Left lung (tissue), 14 donors: ENCODE measurements at places on chromosomes 6 and 20. TPM values are rescaled to one million over a fixed set of nuclear protein-coding genes. Genes with fewer than 3 reads are reported as not detected.

The CAGE1 gene
- polyA plus RNA-seq, result 0.08 TPM

The BTNL2 gene
- 0.86 TPM for polyA plus RNA-seq

The ZSCAN16 gene
- 10.1 TPM for polyA plus RNA-seq

The RBPJL gene
- polyA plus RNA-seq, result not detected

The IMPG1 gene
- polyA plus RNA-seq, result 1.0 TPM

DNA sequence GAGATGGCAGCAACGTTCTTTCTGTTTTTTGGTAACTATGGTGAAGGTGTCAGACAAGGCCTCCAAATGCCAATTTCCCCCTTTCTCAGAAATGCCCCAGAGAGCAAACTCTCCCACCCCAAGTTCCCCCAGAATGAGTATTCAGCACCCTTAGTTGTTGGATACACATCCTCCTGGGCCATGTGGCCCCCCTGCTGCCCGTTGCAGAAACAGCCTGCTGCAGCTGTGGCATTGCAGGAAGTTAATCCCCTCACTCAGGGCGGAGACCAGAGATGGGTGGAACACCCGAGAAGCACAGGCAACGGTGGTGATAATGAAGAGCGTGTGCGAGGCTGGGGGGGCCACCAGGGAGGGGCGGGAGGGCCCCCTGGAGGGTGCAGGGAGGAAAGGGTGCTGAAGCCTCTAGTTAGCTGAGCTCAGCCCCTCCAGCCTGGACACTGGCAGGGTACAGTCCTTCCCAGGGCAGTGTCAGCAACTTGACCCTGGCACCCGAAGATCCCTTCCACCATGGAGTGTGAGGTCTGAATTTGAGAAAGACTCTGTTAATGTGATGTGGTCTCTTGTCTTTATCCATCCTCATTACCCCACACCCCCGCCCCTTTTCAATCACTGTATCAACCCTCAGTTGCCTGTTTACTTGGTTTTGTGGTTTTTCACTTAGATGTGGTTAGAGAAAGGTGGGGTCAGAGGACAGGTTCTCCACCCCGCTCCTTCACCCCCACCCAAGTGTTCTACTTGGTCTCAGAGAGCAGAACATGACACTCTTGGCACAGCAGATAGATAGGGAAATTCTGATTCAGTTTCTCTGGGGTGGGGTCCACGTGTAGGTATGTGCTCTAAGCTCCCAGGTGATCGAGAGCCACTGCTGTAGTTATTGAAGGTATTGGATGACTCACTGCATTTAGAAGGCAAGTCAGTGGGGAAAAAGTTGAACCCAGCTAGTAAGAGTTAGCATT is 208.8 kb upstream of the SUPT3H start:
- no peak overlapping the region for H3K4me3 ChIP-seq
- no peaks in the 10 kb centered on the region for H3K36me3 ChIP-seq
- DNase-seq, result no peak
- H3K4me1 ChIP-seq, result no peaks in the 10 kb centered on the region

DNA sequence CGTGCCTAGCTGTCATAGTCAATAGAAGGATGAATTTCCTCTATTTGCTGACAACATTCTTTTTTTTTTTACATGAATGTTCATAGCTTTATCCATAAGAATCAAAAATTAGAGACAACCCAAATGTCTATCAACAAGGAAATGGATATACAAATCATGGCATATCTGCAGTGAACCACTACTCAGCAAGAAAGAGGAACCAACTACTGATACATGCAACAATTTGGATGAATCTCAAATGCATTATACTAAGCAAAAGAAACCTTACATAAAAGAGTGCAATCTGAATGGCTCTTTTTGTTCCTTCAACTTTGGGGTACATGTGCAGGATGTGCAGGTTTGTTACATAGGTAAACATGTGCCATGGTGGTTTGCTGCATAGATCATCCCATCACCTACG is 17.7 kb upstream of the MCM9 start:
- no peaks in the 10 kb centered on the region for H3K4me1 ChIP-seq
- no peak overlapping the region for H3K4me3 ChIP-seq
- no peaks in the 10 kb centered on the region for H3K36me3 ChIP-seq
- H3K27me3 ChIP-seq, result no peaks in the 10 kb centered on the region
- no peak overlapping the region for H3K27ac ChIP-seq

DNA sequence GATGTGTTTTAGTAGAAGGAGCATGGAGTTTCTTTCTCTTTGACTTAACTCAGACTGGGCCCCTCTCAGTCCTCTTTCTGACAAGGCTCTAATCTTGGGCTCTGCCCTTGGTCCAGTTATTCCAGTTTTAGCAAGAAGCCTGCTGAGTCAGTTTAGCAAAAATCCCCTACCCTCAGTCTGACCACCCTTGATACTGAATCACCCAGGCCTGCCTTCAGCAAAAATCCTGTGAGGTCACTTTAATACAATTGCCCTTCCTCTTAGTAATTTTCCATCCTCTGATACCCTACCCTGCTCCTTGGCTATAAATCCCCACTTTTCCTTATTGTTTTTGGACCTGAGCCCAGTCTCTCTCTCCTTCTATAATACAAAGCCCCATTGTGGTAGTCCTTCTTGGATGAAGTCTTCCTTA is 326.7 kb upstream of the NOX3 start:
- no peak overlapping the region for H3K4me3 ChIP-seq
- H3K36me3 ChIP-seq, result no peaks in the 10 kb centered on the region
- no peaks in the 10 kb centered on the region for H3K27me3 ChIP-seq

- H3K4me3 ChIP-seq, result no peak overlapping the region
- no peaks in the 10 kb centered on the region for H3K36me3 ChIP-seq
- no peak for DNase-seq
Measured at GRCh38 chr6:12947151-12947871, 230.7 kb downstream of the PHACTR1 start.

DNA sequence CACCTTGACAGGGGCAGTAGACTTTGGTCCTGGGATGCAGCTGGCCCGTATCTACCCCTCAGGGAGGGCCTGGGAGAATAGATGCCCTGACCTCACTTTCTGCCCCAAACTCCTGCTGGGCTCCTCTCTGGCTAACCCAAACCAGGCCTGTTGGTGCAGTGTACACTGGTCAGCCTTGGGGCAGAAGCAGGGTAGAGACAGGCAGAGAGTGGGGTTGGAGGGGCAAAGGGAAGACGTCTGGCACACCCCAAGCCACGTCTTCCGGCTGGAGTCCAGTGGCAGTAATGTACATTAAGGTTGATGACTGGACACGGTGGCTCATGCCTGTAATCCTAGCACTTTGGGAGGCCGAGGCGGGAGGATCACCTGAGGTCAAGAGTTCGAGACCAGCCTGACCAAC is 9.3 kb downstream of the DDR1 start:
- H3K4me1 ChIP-seq, result no peaks in the 10 kb centered on the region
- no peaks in the 10 kb centered on the region for H3K27me3 ChIP-seq
- peaks cover 69% of the 10 kb centered on the region for H3K36me3 ChIP-seq
- H3K4me3 ChIP-seq, result no peak overlapping the region

DNA sequence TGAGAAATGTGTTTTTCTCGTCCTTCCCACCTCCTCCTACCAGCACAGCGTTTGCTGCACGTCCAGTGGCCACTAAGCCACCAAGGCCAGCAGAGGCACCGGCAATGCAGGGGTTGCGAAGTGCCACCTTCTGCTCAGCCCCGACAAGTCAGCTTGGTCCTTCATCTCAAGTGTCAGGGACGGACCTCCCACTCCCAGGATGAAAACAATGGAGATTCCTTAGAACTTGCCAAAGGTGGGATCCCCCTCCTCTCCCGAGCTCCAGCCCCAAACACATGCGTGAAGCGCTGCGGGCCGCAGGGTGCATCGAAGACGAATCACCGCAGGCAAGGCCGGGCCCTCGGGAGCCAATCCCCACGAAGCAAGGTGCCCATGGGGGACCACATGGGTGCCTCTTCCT is 60.8 kb downstream of the WDR27 start:
- no peak overlapping the region for H3K4me3 ChIP-seq
- H3K36me3 ChIP-seq, result no peaks in the 10 kb centered on the region
- no peaks in the 10 kb centered on the region for H3K27me3 ChIP-seq
- no peaks in the 10 kb centered on the region for H3K4me1 ChIP-seq
- peak; percentile 70 for DNase-seq

GRCh38 chr20:24653306-24653705 is 183.9 kb downstream of the SYNDIG1 start:
- no peak overlapping the region for H3K4me3 ChIP-seq
- no peaks in the 10 kb centered on the region for H3K4me1 ChIP-seq
- no peak overlapping the region for H3K27ac ChIP-seq
- DNase-seq, result peak; percentile 12
- H3K27me3 ChIP-seq, result no peaks in the 10 kb centered on the region

DNA sequence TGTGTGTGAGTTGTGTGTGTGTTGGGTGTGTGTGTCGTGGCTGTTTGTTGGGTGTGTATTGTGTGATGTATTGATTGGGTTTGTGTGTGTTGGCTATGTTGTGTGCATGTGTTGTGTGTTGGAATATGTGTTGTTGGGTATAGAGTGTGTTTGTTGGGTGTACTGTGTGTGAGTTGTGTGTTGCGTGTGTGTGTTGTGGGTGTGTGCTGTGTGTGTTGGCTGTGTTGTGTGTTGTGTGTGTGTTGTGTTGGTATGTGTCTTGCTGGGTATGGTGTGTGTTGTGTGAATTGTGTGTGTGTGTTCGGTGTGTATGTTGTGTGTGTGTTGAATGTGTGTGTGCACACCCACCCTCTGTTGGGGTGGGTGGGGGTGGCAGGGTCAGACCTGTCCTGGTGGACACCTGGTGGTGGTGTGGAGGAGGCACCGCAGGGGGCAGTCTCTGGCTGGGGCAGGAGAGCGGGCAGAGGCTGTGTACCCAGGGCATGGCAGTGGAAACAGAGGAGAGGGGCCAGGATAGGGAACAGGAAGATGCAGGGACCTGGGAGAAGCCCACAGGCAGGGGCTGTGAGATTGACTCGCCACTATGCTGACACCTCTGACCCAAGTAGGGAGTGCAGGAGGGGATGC is 25.5 kb upstream of the PXDC1 start:
- H3K36me3 ChIP-seq, result no peaks in the 10 kb centered on the region
- H3K27ac ChIP-seq, result no peak overlapping the region
- H3K4me1 ChIP-seq, result no peaks in the 10 kb centered on the region
- H3K27me3 ChIP-seq, result no peaks in the 10 kb centered on the region
- no peak for DNase-seq
- no peak overlapping the region for H3K4me3 ChIP-seq

DNA sequence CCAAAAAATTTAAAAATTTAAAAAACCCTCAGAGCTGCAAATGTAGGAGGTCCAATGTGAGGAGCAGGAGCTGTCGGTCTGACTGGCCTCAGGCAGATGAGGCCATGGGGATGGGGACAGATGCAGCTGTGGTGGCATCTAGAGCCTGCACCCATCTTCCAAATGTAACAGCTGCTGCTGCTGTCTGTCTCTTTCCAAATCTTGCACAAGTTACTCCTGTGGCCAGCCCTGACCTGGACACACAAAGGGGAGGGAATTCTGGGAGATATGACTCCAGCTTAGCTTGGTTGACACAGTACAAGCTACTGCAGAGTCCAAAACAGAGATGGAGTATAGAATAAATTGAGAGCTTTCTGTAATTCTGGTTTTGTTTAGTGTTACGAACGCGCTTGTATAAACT is 115.2 kb downstream of the PRND start:
- no peaks in the 10 kb centered on the region for H3K4me1 ChIP-seq
- H3K27me3 ChIP-seq, result no peaks in the 10 kb centered on the region
- no peaks in the 10 kb centered on the region for H3K36me3 ChIP-seq
